ENCODE measurements at places on chromosomes 1 and 21. TPM values are rescaled to one million over a fixed set of nuclear protein-coding genes. Genes with fewer than 3 reads are reported as not detected.

DNA sequence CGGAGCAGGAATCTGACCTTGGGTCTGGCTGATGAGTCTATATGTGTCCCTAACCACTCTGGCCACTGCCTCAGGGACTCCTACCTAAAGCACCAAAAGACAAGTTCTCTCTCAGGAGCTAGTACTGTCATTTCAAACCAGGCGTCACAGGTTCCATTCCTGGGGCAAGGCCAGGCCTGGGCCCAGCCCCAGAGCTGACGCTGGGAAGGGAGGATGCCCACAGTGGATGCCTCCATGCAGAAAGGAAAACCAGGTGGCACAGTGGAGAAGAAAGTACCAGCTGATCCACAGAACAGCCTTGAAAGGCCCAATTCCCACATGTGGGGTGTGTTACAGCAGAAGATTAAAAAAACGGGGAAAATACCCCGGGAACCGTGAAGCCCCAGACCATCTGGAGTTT is 77.4 kb downstream of the DMRTB1 start:
- no peak for DNase-seq

Gene PRAMEF11
- not detected for polyA plus RNA-seq

DNA sequence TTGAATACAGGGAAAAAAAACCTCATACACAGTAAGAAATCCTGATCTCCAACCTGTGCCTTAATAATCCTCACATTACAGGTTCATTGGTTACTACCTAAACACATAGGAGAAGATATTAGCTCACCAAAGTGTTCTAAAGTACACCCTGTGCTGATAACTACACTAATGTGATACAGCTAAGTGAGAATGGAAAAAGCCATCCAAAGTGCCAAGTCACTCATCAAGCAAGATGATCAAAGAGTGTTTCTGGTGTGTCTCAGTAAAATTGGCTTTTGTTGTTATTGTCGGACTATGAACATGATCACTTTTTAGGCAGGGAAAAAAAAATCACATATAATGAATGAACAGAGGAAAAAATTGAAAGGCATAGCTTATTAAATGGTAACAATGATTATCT is 31.4 kb downstream of the EPS15 start:
- DNase-seq: no peak

- DNase-seq: no peak
Measured at GRCh38 chr1:40171036-40171435, 9.8 kb downstream of the RLF start.

DNA sequence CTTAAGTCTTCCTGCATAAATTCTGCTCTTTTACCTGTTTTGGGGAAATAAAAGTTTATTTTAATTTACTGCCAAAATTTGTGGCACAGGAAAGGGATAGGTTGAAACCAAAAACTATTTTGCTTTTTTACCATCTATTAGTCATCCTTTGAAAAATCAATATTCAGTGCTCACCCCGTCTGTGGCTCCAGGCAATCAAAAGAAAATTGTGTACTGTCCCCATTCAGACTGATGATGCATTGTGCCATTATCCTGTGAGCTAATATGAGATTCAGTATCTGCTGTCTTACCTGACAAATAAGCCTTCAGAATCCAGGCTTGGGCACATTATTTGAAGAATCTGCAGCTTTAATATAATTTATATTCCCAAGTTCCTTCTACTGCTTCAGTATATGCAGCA is 650.7 kb downstream of the KIF26B start:
- DNase-seq: no peak

DNA sequence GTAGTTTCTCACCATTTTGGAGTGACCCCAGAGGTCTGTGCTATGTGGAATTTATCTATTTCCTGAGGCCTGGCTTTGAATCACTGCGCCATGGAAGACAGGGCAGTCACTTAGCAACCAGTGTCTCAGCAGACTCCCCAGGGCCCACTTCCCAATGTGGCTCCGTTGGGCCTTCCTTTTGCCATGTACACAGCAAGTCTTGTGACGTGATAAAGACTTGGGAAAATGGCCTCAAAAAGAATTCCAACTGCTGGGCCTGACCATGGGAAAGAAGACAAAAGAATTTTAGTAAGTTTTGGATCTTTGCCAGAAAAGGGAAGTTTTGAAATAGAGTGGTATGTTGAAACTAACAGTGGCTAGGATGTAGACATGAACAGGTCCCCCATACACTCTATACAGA is 36.2 kb downstream of the TLR5 start:
- no peak for DNase-seq

GRCh38 chr1:230112131-230112701 is 45.2 kb downstream of the GALNT2 start:
- no peak for DNase-seq
